Ascending aorta (tissue), 2 donors: ENCODE measurements at places on chromosomes 6 and 20. TPM values are rescaled to one million over a fixed set of nuclear protein-coding genes. Genes with fewer than 3 reads are reported as not detected.

The TMEM151B gene
- total RNA-seq = not detected

The ZC3H12D gene
- 1.5 TPM for total RNA-seq

The CASS4 gene
- 11.2 TPM for total RNA-seq

The AIF1 gene
- total RNA-seq = 1.7 TPM

The GPLD1 gene
- 3.5 TPM for total RNA-seq

The CPXM1 gene
- not detected for total RNA-seq

- H3K4me1 ChIP-seq = no peaks in the 10 kb centered on the region
- H3K27ac ChIP-seq = no peak overlapping the region
- DNase-seq = no peak
- no peaks in the 10 kb centered on the region for H3K36me3 ChIP-seq
These were observed 360.1 kb downstream of the PLCB1 start for GRCh38 chr20:8492173-8492572.

DNA sequence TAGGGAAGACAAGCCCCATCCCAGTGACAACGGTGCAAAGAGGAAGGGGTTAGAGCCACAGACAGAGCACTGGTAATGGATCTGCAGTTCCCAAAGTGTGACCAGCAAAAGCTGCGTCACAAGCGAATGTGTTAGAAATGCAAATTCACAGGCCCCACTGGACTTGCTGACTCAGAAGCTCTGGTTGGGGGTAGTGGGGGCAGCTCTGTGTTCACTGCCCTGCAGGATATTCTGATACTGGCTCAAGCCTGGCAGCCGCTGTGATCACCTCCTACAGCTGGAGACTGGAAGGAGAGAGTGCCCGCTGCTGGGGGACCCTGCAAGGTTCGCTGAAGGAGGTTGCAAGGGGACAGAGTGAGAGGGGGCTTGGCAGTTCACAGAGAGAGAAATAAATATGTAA is 179.7 kb upstream of the CDH4 start:
- H3K27ac ChIP-seq = no peak overlapping the region
- DNase-seq = no peak
- no peaks in the 10 kb centered on the region for H3K27me3 ChIP-seq
- H3K36me3 ChIP-seq = no peaks in the 10 kb centered on the region

DNA sequence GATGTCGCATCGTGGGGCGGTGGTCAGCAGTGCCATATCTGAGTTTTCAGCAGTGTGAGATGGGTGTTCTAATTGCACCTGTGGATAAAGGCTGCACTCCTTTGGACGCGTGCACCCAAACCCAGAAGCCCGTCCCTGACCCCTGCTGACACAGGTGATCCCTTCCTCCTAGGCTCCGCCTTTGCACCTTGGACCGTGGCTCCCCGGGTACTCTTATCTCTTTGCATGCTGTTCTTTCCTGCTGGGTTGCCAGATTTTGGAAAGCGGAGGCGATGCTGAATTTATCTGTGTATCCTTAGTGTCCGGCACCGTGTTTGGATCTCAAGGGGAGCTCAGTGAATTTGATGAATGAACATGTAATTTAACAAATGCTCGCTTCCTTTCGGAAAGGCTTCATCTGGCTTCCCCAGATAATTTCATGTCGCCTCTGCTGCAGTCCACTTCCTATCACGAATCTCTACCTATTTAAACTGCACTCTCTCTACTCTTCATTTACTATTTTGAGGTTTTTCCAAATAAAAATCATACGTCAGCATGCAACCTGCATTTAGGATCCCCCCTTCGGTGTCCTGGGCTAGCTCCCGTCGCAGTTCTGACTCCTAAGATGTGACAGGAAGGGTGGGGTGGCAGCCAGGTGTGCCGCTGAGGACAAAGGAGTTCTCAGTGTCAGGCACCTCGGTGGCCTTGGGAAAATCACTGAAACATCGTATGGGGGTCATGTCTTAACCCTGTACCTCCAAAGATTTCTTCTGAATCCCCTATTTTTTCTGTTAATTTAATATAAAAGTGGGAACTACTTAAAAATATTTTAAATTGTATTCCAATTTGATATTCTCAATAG is 753 bp upstream of the PERP start:
- no peaks in the 10 kb centered on the region for H3K27me3 ChIP-seq
- DNase-seq = no peak
- H3K4me1 ChIP-seq = no peaks in the 10 kb centered on the region
- no peaks in the 10 kb centered on the region for H3K36me3 ChIP-seq
- peak overlapping the region; percentile 66 for H3K4me3 ChIP-seq

DNA sequence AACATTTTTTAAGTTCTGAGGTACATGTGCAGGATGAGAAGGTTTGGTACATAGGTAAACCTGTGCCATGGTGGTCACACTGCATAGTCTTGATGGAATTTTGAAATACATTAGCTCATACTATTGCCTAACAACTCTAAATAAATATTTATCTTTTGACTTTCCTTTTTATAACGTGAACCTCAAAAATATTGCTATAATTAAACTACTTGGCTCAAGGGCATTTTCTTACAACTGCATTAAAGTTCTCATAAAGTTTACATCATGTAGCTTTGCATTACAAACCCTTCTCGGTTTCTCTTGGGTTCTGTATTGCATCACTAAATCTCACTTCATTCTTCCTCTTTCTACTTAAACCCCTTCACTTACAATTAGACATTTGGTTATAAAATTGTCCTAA is 636.0 kb upstream of the PTCHD4 start:
- no peak for DNase-seq
- no peaks in the 10 kb centered on the region for H3K36me3 ChIP-seq
- no peak overlapping the region for H3K27ac ChIP-seq
- H3K4me1 ChIP-seq = no peaks in the 10 kb centered on the region
- H3K27me3 ChIP-seq = no peaks in the 10 kb centered on the region
- H3K4me3 ChIP-seq = no peak overlapping the region

DNA sequence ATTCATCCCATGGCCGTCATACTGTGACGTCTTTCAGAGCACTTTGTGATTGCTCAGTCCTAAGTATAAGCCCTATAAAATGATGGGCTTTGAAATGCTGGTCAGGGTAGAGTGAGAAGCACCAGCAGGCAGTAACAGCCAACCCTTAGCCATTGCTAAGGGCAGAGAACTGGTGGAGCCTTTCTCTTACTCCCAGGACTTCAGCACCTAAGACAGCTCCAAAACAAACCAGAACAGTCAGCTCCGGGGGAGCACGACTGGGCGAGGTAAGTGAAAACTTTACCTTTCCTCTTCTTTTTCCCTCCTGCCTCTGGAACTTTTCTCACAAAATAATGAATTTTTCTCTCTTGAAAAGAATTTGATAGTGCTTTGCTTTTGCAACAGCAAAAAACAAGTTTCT is at the start of gene VIP:
TSS of gene VIP (plus strand) at position 104 of the 400 bp plus-strand sequence. CDS start 1,381 bp downstream, outside the sequence.
- H3K4me3 ChIP-seq = no peak within 1 kb of the TSS
- no peaks in the 10 kb centered on the region for H3K36me3 ChIP-seq
- no peaks in the 10 kb centered on the region for H3K4me1 ChIP-seq
- DNase-seq = no peak

- no peaks in the 10 kb centered on the region for H3K4me1 ChIP-seq
- no peak overlapping the region for H3K27ac ChIP-seq
- H3K4me3 ChIP-seq = no peak overlapping the region
- H3K36me3 ChIP-seq = no peaks in the 10 kb centered on the region
- no peaks in the 10 kb centered on the region for H3K27me3 ChIP-seq
These were observed 289.5 kb upstream of the SGK1 start for GRCh38 chr6:134607411-134607810.

DNA sequence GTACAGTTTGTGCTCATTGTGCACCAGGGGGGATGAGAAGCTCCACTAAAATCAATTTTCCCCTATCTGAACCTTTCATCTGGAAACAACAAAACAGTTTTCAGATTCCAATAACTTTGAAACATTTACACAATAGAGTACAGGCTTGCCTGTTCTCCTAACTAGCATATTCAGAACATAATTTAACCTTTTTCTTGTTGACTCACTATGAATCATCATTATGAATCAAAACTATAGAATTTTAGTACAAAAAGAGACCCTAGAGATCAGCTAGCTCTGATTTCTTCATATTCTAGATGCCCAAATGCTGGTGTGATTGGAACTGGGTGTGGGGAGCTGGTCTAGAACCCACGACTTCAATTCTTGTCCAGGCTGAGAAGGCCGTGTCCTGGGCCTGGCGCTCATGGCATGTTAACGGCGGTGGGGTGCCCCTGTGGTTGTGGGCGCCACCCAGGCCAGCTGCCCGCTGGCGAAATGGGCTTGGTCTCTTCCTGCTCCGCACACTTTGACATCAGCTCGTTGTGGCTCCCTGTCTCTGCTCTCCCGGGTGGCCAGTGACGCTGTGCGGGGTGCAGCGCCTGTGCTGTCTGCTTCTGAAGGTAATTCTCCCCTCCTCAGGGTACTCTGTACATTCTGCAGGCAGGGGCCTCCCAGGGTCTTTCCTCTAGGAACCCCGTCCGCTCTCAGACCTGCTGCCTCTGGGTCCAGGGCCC is 29.9 kb upstream of the AGPAT4 start:
- H3K4me1 ChIP-seq = no peaks in the 10 kb centered on the region
- H3K27me3 ChIP-seq = no peaks in the 10 kb centered on the region
- no peak for DNase-seq
- no peaks in the 10 kb centered on the region for H3K36me3 ChIP-seq

- no peaks in the 10 kb centered on the region for H3K36me3 ChIP-seq
- H3K4me1 ChIP-seq = no peaks in the 10 kb centered on the region
- no peak overlapping the region for H3K4me3 ChIP-seq
- H3K27me3 ChIP-seq = no peaks in the 10 kb centered on the region
These were observed 3.6 kb upstream of the CASP8AP2 start for GRCh38 chr6:89826029-89826528.

- no peak for DNase-seq
- H3K27ac ChIP-seq = no peak overlapping the region
- H3K27me3 ChIP-seq = no peaks in the 10 kb centered on the region
- no peaks in the 10 kb centered on the region for H3K36me3 ChIP-seq
- H3K4me1 ChIP-seq = peaks cover 25% of the 10 kb centered on the region
These were observed 185.9 kb downstream of the UST start for GRCh38 chr6:148932731-148933130.

DNA sequence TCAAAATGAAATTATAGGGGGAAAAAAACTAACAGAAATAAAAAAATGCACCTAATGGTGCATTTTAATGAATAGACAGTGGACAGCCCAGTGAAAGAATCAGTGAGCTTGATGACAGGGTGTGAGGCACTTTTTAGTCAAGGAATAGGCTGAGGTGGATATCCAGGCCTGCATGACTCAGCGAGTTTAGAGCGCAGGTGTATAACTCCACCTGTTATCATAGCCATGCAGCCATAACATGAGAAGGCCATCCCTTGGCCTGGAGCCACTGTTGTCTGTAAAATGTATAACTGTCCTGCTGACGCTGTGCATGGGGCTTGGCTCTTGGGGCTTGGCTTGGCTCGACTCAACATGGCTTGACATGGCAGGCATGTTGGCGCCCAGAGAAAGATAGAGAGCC is 331.5 kb upstream of the NOX3 start:
- no peak overlapping the region for H3K4me3 ChIP-seq
- no peaks in the 10 kb centered on the region for H3K27me3 ChIP-seq
- no peaks in the 10 kb centered on the region for H3K36me3 ChIP-seq
- DNase-seq = no peak
- H3K27ac ChIP-seq = no peak overlapping the region

DNA sequence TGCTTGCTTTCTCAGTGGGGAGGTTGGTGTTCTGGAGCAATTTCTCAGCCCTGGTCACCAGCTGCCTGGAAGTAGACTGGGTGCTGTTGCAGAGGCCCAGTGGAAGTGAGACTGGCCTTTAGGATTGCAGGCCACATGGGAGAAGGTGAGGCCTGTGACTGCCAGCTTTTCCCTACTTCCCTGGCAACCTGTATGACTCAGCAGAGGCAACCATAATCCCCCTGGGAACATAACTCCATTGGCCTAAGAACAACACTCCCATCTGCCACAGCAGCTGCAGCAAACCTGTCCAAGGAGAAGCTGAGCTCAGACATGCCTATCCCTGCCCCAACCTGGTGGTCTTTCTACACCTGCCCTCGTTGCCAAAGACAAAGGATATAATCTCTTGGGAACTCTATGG is 473.5 kb upstream of the SPTLC3 start:
- DNase-seq = no peak
- no peak overlapping the region for H3K27ac ChIP-seq
- H3K4me3 ChIP-seq = no peak overlapping the region
- no peaks in the 10 kb centered on the region for H3K36me3 ChIP-seq
- H3K4me1 ChIP-seq = no peaks in the 10 kb centered on the region

DNA sequence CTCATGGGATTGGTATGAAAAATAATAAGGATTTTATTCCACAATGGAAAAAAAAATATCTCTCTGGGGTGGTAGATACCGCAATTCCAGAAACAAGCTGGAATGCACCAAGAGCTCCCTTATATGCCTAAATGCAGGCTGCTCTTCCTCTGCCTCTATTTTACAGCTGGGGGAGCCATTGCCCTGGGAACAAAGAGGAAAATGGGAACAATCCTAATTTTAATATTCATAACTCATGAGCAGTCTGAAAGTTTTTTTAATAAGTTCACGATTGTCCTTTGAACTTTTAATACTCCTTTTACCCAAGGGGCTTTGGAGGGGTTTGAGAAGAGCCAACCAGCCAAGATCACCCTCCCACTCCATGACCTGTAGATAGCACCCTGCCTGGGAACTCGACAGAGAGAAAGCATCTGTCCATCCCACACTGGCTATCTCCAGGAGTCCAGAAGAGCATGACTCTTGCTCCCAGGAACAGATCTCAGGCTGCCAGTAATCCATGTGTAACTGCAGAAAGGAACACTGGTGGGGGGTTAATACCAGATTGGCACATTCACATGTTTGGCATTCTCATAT is 74.7 kb downstream of the CD83 start:
- H3K27me3 ChIP-seq = no peaks in the 10 kb centered on the region
- H3K4me3 ChIP-seq = no peak overlapping the region
- DNase-seq = no peak

DNA sequence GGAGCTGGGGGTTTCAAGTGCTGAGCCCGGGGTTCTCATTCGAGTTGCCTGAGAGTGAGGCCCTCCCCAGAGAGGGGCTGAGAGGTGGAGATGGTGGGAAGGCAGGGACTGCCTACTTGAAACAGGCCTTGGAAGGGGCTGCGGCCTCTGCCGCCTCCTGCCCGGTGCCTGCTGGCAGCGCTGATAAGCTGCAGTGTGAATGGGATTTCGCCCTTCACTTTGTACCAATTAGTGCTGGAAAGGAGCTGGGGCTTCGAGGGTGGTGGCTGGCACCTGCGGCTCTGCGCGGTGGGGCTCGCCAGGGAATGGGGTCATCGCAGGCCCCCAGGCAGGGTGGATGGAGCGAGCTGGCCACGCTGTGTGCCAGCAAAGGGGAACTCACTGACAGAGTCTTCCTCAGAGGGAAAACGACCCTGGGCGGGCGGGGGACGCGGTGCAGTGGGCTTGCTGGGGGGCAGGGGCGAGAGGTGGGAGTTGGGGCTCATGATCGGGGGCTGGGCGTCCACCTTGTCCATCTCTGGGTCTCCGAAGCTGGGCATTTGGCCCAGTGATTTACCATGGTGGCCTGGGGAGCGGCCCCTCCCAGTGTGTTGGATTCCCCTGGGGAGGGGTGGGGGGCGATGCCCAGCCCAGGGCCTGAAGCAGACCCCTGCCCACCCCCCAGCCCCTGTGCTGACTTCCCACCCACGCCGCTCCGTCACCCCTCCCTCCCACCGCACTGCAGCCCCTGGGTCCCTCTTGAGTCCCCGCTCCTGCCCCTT is 22.9 kb downstream of the COL20A1 start:
- H3K27ac ChIP-seq = no peak overlapping the region
- no peaks in the 10 kb centered on the region for H3K4me1 ChIP-seq
- H3K4me3 ChIP-seq = no peak overlapping the region
- H3K27me3 ChIP-seq = no peaks in the 10 kb centered on the region
- H3K36me3 ChIP-seq = no peaks in the 10 kb centered on the region
- DNase-seq = no peak
